Left renal cortex interstitium (tissue), 4 donors: ENCODE measurements at places on chromosomes 12 and 14. TPM values are rescaled to one million over a fixed set of nuclear protein-coding genes. Genes with fewer than 3 reads are reported as not detected.

GRCh38 chr14:23407516-23408306 lies at the start of gene MYH6:
Gene MYH6, minus strand, starts transcription at chr14:23408273. Its CDS starts 1,050 bp downstream, at chr14:23407223.
- no peak for DNase-seq

DNA sequence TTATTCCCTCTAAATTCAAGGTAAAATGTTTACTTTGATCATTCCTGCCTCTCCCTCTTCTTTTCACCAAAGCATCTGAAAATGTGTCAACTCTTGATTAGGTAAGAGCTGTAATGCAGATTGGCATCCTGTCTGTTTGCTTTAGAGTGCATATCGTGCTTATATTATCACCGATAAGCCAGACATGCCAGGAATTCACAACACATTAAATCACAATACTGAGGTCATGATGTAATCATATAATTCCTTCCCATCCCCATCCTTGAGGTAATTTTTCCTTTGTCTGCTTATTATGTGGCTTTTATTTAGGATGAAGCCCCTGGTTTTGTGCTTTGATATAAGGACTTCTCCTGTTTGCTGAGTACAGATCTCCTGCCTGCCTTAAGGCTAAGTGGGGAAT lies 10.2 kb downstream of the DDX47 start:
- DNase-seq = no peak

GRCh38 chr14:91138511-91139359 lies 24.9 kb downstream of the DGLUCY start:
- DNase-seq = no peak

- no peak for DNase-seq
These were observed 17.7 kb upstream of the HNF1A start for GRCh38 chr12:120960657-120961056.

- no peak for DNase-seq
These were observed 545.0 kb upstream of the FBXO33 start for GRCh38 chr14:39977198-39977597.

- no peak for DNase-seq
These were observed 238.1 kb upstream of the SEL1L start for GRCh38 chr14:81771651-81772275.

DNA sequence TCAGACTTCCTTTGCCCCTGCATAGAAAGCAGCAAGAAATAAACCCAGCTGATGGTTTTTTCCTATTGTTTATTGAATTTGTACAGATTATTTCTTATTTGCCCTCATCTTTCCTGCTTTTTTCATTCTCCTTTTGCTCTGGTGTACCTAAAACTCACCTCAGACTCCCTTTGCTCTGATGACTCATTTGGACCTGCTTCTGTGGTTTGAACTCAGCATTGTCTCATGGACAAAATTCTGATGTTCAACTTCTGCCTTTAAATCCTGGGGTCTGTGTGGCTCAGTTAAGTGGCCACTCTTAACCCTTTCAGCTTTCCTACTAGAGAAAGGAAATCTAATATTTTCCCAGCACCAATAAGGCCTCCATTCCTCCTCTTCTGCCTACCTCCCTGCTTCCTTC lies 3.5 kb upstream of the SENP1 start:
- DNase-seq = no peak

DNA sequence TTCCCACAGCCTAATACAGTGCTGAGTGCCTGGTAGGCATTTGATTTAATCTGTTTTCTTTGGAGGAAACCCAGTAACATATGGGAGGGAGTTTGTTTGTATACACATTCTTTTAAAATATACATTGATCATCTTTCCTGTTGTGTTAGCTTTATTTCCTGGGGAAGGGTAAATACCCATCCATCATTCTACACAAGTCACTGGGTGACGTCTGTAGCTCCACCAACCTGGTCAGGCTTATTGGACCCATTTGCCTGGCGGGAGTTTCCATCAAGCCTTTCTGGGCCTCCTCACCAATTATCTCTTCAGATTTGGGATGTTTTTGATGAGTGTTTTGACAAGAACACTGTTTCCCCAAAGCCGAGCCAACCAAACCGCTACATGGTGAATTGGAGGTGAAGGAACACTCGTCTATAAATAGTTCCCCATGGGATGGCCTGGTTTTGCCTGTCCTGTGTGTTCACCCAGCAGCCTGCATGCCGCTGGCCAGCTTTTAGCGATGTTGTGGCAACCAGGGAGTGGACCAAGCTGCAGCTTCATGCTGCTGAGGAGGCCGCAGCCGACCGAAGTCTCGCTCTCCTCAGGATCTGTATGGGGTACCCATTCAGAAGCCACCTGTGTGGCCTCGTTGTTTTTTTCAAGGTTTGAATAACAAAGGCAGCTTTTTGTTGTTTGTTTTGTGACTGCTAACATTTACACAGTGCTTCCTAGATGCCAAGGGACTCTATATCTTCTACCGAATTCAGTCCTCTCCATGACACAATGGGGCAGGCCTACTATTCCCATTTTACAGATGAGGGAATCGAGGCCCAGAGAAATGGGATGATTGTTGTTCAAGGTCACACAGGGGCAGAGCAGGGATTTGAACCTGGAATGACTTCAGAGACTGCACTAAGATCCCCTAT lies 22.6 kb downstream of the PLXNC1 start:
- DNase-seq = no peak

GRCh38 chr12:12400793-12401192 lies 43.9 kb downstream of the BORCS5 start:
- DNase-seq = no peak

GRCh38 chr14:67571991-67572323 lies 28.1 kb downstream of the PIGH start:
- DNase-seq = no peak

- no peak for DNase-seq
These were observed 147.4 kb downstream of the SLC38A4 start for GRCh38 chr12:46678426-46678825.

DNA sequence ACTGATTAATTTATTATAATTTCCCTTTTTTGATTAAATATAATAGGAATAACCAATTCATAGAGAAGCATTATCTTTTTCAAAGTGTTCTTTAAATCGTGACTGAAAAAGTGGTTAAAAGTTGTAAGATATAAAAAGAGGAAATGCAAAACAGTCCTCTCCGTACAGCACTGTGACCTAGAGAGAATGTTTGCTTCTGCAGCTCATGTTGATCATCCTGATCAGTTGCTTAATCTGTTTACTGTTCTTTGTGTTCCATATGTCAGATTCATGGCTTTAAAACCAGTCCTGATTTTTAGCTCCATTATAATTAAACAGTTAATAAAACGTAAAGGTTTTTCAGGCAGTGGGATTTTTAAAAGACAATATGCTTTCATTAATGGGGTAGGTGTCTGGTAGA lies 4.7 kb downstream of the TTC8 start:
- no peak for DNase-seq

- DNase-seq = no peak
These were observed 27.5 kb downstream of the RAP1B start for GRCh38 chr12:68638171-68638570.

DNA sequence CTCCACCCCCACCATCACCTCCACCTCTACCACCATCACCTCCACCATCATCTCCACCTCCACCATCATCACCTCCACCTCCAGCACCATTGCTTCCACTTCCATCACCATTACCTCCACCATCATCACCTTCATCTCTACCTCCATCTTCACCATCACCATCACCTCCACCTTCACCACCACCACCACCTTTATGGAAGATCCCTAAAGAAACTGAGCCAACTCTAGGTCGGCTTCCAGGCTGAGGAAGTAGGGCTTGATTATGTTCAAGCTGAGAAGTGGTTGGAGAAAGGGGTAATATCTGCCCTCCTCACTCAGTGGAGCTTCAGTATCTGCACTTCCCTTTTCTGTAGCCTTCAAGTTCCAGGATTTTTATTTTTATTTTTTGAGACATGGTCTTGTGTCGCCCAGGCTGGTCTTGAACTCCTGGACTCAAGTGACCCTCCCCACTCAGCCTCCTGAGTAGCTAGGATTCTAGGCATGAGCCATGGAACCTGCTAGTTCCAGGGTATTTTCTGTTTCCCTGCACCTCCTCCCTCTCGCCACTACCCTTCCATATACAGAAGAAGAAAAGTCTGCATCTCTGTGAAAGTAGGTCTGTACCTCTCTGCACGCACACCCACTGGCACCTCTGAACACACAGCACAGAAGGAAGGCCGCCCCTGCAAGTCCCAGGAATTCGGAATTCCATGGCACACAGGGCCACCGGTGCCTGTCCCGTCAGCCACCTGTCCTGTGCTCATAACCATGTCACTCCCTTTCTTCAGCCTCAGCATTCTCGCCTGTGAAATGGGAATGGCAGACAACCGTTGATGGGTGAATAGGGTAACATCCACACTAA lies 5.9 kb downstream of the ZBTB42 start:
- DNase-seq = no peak

The VWF gene
- polyA plus RNA-seq = 11.0 TPM

The ADAMTS20 gene
- polyA plus RNA-seq = 1.2 TPM

The RNF212B gene
- 2.4 TPM for polyA plus RNA-seq

The ZC2HC1C gene
- polyA plus RNA-seq = 7.1 TPM

The MIA2 gene
- polyA plus RNA-seq = 83.5 TPM

The CIROP gene
- 0.05 TPM for polyA plus RNA-seq

The AVPR1A gene
- 5.1 TPM for polyA plus RNA-seq

The PHETA1 gene
- polyA plus RNA-seq = 11.9 TPM

The EXOC3L4 gene
- 5.8 TPM for polyA plus RNA-seq

The RAPGEF3 gene
- 59.8 TPM for polyA plus RNA-seq
